ENCODE measurements at places on chromosomes 3 and 15. TPM values are rescaled to one million over a fixed set of nuclear protein-coding genes. Genes with fewer than 3 reads are reported as not detected.

DNA sequence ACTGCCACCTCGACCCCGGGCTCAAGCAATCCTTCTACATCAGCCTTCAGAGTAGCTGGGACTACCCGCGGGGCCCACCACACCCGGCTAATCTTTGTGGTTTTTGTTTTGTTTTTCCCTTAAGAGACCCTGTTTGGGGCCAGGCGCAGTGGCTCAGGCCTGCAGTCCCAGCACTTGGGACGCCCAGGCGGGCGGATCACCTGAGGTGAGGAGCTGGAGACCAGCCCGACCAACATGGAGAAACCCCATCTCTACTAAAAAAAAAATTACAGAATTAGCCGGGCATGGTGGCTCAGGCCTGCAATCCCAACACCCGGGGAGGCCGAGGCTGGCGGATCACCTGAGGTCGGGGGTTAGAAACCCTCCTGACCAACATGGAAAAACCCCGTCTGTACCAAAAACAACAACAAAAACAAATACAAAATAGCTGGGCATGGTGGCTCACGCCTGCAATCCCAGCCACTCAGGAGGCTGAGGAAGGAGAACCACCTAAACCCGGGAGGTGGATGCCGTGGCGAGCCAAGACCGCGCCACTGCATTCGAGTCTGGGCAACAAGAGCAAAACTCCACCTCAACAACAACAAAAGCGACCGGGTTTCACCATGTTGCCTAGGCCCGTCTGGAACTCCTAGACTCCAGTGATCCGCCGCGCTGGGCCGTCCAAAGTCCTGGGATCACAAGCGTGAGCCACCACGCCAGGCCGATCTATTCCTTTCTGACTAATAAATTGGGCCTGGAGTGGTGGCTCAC, 8.1 kb upstream of the FAN1 start:
- DNase-seq, result no peak

DNA sequence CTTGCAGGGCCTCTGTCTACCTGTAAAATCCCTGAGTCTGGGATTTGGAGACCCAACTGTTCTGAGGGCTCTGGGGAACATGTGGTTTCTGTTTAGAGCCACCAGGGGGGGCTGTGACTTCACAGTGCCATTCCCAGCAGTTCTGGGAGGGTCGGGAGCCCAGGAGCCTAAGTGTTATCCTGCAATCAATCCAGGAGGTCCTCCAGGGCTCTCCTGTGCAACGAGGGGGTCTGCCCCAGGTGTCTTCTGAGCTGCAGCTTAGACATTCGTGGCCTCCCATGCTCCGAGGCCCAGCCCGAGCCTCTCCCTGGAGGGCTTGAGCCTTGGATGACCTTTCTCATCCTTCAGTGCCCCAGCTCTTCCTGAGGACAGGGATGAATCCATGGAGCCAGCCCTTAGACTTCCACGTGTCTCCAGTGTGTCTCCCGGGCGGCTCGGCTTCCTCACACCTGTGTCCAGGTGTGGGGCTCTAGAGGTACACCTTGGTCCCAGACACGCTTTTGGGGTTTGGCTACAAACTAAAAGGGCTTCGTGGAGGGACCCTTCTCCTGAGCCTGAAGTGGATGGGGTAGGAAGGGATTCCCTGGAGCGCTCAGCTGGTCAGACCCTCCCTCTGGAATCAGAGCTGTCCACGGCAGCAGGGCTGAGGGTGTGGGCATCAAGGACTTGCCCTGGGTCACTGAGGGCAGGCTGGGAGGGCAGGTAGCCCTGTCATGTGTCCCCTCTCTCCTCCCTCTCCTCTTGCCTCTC, 20.3 kb upstream of the ABTB1 start:
- DNase-seq, result no peak

DNA sequence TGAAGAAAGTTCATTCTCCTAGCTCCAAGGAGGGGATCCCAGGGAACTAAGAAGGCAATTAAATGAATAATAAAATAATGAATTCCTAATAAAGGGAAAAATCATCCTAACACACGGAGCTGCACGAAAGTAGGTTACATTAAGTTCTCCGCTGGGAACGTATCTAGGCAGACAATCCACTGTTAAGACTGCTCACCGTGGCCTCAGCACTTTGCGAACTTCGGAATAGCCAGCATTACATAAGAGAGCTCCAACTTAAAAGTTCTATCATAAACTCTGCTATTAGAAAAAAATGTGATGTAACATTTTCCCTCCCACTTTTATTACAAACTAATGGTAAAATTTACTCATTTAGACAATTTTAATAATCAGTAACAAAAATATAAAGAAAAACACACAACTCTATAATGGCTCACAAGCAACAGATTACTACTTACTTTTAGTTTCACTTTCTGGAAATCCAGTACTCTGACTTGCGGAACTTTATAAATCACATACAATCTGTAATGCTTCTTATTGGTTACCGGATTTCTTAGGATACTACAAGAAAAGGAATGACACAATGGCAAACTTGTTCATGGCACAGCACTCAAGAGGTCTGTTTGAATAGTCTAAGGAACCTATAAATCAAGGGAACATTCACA, 8.5 kb downstream of the SNRPA1 start:
- no peak for DNase-seq

DNA sequence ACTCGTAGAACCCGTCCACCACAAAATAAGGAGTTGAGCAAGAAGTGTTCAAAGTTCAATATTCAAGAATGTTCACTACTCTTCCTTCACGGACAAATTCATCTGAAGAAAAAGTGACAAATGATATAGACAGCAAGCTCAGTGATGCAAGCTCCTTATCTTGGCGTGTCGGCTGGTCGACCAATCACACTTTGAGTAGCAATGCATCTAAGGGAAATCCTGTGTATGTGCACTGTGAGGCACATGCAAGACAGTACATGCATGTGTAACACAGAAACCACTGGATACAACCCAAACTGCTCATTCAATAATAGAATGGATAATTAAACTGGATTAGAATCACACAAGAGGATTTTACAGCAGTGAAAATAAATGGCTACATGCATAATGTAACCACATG, 64.4 kb upstream of the CSPG5 start:
- DNase-seq, result no peak

DNA sequence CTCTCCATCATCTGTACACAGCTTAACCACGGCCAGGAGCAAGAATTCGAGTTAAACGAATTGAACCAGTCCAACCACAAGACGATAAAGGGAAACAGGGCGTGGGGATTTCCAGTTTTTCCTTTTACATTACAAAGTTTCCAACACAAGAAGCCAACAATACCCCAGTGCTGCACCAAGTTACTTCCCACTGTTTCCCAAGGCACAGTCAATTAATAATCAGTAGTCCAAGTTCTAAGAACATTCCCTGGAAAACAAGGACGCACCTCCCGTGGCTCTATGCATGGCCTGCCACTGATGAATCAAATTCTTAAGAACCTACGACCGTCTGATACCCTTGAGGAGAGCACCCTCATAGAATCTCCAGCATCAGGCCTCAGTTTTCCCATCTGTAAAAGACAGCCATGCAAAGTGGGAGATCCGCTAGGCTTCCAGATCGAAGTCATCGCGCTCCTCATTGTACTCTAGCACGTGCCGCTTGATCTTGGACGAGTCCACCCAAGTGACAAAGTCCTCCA, 774 bp downstream of the IMP3 start:
- DNase-seq, result no peak

DNA sequence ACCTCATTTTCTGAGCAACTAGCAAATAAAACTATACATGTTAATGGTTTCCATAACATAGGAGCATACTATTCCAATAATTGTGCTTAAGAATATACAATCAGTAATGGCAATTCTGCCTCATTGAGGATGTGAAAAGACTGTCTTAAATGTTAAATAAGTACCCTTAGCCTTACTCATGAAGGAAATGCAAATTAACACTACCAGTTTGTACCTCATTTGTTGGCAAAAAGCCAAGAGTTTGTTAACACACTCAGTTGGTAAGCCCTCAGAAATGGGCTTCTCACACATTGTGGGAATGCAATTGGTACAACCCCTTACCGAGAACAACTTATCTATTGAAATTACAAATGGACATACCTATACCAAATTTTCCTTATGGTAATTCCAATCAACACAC, 9.2 kb upstream of the STT3B start:
- DNase-seq, result no peak

Gene COL8A1
- 11.5 TPM for total RNA-seq

Data from lower leg skin (tissue), 4 donors.